ENCODE measurements at places on chromosomes 5 and 9.
A peak's percentile ranks its signal among the peaks of the same experiment; 100 is the strongest.

DNA sequence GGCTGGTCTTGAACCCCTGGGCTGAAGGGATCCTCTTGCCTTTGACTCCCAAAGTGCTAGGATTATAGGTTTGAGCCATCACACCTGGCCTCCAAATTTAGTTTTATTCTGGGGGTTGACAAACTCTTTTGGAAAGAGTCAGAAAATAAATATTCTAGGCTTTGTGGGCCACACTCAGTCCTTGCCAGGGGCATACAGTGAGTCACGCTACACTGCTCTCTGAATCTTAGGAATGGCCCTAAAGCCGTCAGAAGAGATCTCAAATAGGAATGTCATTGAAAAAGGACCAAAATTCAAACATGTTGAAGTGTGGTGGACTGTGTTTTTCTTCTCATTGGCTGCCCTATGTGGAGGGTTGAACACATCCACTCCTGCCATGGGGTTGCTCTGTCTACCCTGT is 127.7 kb upstream of the BASP1 start:
- DNase-seq = no peak

- DNase-seq = no peak
Observed at GRCh38 chr9:101524371-101524770, 9.3 kb upstream of the RNF20 start.

GRCh38 chr5:125554355-125554754 is 807.9 kb upstream of the ZNF608 start:
- no peak for DNase-seq

- no peak for DNase-seq
Observed at GRCh38 chr9:118165451-118165850, 461.2 kb downstream of the TLR4 start.

DNA sequence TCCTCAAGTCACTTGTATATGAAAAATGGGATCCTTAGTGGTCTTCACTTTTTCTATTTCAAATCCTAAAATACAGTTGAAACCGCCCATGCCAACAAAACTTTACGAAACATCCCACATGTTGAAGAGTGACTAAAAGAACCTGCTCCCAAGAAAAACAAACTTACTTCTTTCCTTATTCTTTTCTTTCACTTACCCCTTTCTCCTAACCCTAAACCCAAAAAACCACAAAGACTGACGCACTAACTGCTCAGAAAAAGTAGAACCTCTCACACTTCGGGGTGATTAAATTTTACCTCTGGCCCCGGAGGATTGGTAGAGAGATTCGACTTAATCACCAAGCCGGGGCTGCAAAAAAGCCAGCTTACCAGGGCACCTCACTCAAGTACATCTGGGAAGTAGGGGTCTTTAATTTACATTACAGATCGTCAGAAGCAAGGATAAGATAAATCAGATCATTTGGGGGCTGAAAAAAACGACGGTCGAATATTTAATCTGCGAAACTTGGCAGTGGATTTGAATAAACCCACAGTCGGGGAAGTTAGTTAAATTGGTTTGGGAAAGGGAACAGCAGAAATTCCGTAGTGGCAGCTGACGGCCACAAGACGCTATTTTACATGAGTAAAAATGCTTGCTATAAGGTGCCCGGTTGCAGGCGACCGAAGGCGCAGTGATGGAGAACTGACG is 1.3 kb downstream of the CDO1 start:
- peak; percentile 17 for DNase-seq

DNA sequence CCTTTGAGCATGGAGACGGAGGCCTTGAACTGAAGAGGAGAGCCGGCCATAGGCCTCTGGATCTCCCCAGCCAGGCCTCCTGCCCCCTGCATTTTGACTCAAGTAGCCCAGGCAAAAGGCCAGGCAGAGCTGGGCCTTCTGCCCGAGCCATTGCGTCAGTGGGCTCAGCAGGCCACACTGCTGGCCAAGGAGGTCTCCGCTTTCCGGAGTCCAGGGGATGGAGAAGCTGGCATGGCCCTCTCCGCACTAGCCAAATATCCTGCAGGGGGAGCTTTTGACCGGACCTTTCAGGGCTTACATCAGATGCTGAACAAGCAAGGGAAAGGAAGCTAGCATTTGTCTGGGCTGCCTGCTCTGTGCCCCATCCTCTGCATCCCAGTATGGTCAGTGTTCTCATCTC is 386.8 kb downstream of the TRIM36 start:
- DNase-seq = no peak

GRCh38 chr9:126107693-126108092 is 218.9 kb upstream of the MVB12B start:
- no peak for DNase-seq

GRCh38 chr9:27280860-27281259 is 16.1 kb downstream of the EQTN start:
- no peak for DNase-seq

- no peak for DNase-seq
Observed at GRCh38 chr5:157520911-157521703, 54.5 kb downstream of the ADAM19 start.

DNA sequence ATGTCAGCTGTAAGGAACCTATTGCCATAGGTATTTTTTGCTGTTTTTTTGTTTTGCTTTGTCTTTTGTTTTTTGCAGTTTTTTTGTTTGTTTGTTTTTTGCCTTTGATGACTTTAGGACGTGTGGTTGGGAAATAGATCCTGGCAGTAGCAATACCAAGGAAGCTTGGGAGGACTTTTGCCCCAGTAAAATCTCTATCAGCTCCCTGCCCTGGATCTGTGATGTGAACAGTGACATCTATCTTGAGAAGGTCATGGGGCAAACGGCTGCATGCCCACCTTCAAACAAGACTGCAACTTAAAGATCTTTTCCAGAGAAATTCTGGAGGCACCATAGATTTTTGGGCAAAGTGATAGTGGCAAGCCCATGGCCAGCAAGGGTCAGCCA is 5.4 kb upstream of the ADRA1B start:
- DNase-seq = no peak

DNA sequence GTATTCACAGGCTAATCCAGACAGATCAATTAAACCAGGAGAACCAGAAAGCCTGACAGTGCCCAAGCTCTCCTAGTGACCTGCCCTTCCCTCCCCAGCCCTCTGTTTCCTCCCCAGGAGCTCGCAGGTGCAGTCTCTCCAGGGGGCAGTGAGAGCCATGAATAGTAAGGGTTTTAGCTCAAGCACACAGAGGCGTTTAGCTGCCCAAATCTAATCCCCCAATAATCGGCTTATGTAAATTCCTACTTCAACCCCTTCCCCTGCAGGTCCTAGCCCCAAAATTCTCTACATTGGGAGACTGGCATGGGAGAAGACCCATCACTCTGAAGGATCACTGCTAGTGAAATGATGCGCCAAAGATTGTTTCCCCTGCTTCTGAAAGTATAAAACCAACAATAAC is 10.5 kb upstream of the TAL2 start:
- DNase-seq = no peak

DNA sequence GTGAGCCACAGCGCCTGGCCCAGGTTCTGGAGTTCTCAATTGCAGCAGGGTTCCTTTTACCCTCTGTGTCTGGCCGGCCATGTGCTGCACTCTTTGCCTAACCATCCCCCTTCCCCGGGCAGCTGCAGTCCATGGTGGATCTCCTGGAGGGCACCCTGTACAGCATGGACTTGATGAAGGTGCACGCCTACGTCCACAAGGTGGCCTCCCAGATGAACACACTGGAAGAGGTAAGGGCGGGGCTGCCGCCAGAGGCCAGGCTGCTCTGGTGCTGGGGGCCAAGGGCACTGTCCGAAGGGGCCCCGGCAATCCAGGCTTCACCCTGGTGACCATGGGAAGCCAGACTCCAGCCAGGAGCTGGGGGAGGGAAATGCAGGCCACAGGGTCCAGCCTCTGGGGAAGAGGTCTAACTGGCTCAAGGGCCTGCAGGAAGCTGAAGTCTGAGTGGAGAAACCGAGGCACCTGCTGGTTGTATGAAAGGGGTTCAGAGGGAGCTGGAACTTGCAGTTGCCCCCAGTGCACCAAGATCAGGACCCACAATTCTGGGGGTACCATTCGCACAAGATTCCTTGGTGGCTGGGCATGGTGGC is 18.1 kb downstream of the OLFML2A start:
- no peak for DNase-seq

DNA sequence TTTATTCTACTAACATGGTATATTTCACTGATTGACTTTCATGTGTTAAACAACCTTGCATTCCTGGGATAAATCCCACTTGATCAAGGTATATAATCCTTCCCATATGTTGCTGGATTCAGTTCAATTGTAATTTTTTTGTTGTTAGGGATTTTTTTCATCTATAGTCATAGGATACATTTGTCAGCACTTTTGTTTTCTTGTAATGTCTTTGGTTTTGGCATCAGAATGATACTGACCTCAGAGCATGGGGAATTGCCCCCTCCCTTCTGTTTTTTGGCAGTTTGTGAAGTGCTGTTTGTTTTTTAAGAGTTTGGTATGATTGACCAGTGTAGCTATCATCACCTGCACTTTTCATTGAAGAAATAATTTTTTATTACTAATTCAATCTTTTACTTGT is 176.8 kb upstream of the RASEF start:
- DNase-seq = no peak

GRCh38 chr9:95091601-95092261 is 225.8 kb downstream of the FANCC start:
- DNase-seq = no peak

GRCh38 chr9:4666042-4666699 is at the start of gene SPATA6L:
Gene SPATA6L (minus strand): TSS chr9:4666480. CDS start chr9:4666250, 230 bp downstream.
- DNase-seq = no peak

DNA sequence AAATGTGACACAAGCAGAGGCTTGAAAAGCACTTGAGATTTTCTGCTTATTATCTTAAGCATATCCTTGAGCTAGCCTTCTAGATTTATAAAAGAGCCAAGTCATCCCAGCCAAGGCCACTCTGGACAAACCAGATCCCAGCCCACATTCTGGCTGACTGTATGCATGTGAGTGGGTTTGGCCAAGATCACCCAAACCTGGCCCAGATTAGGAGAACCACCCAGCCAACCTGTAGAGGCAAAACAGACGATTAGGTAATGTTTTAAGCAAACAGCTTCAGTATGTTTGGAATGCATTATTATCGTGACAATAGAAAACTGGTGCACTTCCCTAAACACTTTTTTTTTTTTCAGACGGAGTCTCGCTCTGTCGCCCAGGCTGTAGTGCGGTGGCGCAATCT is 151.9 kb downstream of the SPATA31D1 start:
- no peak for DNase-seq

DNA sequence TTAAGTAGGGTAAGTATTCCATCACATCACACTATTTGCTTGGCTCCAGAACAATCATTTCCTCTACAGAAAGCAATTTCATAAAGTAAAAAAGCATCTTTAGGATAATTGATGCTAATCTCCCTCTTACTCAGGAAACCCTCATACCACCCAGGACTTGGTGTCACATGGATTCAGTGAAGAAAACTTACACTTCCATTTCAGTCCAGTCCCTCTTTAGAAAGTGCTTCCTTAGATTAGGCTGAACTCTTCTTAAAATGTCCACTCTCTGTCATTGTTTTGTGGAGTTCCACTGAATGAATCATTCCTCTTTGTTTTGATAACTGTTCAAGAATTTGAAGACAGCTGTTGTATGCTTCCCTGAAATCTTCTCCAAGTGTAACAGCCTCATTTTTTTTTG is 144.0 kb upstream of the ZNF462 start:
- no peak for DNase-seq

DNA sequence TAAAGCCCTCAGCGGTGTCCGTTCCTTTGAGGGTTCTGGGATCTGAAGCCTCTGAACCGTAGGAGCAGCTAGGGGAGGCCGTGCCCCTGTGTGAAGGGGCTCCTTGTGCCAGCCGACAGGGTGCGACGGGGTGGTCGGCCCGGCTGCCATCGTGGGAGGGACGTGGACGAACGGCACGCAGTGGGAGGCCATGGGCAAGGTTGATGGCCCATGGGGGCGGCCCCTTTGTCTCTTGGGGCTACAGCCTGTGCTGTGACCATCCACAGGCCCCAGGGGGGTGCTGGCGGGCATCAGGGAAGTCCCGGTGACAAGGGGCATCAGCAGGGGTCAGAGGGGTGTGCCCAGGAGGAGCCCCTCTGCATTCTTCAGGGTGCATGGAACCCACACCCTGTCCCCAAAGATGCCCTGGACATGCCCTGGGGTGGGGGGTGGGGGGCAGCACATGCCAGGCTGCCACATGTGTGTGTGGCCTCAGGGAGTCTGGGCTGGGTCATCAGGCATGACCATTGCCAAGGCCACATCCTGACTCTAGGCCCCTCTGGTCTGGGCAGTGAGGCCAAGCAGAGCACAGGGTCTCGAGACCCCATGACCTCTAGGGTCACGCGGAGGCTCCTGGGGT is 49.6 kb upstream of the CACNA1B start:
- no peak for DNase-seq

DNA sequence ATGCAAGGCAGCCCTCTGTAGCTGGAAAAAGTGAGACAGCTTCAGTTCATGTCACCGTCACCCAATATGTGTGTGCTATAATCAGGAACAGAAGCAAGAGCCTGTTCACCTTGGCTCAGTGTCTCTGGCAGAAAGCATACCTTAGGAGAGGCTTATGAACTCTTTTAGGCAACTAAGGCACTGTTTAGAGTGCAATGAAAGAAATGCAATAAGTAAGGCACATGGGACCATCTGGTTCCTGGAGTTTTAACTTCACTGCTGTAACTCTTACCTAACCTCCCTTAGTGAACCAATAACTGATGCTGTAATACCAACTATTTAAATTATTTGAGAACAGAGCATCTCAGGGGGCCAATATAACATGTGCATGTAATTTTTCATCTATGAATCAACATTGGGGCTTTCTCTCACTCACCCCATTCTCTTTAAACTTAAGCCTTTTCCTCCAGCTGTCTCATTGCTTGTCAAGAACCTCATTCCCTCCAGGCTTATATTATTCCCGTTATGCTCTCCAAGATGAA is 32.4 kb downstream of the C9 start:
- DNase-seq = no peak

DNA sequence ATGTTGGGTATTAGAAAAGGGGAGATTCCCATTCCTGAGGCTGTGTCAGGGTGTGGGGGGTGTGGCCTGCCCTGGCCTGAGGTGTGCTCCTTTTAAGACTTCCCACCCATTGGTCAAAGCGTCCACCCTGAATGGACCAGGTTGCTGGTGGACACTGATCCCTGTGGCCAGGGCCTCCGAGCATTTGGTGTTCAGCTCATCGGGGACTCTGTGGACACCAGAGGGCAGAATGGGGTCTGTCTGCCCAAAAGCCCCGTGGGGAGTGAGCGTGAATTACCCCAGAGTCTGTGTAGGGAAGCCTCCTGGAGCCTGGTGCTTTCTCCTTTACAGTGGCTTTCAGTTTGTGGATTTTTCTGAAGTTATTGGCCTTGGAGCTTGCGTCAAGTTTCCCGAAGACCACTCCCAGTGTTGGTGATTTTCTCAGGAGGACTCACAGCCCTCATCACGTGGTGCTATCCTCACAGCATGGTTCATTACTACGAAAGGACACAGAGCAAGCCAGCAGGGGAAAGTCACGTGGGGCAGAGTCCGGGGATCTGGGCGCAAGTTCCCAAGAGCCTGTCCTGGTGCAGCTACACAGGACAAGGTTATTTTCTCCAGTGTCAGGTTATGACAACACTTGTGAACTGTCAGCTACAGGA is 55.5 kb downstream of the TENT4A start:
- DNase-seq = no peak

DNA sequence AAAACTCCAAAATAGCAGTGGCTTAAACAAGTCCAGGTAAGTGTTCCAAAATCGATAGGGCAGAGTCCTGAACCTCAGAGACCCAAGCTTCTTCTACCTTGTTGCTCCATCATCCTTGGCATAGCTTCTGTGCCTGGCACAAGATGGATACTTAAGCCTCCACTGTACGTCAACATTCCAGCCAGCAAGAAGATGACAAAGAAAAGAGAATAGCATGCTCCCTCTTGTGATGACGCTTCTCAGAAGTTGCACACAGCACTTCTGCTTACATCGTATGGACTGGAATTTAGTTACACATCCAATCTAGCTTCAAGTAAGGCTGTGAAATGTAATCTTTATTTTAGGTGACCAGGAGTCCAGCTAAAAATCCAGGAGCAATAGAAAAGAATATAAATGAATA is 227.4 kb downstream of the ESM1 start:
- no peak for DNase-seq
